Activated CD4-positive, CD25-positive, alpha-beta regulatory T cell treated with anti-CD3 and anti-CD28 coated beads, Interleukin-2, amount 50 U/mL, for 72 hours (primary cell): ENCODE measurements at places on chromosomes 2 and 18.

DNA sequence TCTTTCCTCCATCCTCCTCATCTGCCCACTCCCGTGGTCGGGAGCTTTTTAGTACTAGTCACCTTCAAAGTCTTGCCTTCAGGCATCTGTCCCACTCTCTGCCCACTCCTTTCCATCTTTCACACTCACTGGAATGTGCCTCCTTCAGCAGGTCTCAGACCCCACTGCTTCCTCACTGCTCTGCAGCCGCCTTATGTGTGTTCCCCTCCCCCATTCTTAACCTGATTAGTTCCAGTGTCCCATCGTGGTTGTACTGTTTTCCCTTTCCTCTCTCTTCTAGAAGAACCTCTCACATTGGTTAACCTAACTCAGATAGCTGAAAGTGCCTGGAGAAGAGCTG, 3.0 kb downstream of the ARMC9 start:
- no peak for DNase-seq

- DNase-seq: no peak
Observed at GRCh38 chr2:219056896-219057708, 3.6 kb downstream of the IHH start.

GRCh38 chr18:25237571-25238267, 114.2 kb downstream of the ZNF521 start:
- DNase-seq: no peak

- no peak for DNase-seq
Observed at GRCh38 chr18:35371412-35372195, 5.5 kb downstream of the ZNF396 start.

DNA sequence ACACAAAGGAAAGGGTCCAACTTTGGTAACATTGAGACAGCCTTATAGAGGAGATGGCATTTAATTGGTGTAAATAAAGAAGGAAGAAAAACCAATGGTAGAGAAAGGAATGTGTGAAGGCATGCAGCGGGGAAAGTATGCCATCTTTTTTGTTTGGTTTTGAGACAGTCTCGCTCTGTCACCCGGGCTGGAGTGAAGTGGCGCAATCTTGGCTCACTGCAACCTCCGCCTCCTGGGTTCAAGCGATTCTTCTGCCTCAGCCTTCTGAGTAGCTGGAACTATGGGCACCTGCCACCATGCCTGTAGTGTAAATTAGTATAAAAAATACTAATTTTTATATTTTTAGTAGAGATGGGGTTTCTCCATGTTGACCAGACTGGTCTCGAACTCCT, 6.4 kb downstream of the RIOK3 start:
- no peak for DNase-seq

- no peak for DNase-seq
Observed at GRCh38 chr2:25851740-25852503, 26.4 kb downstream of the ASXL2 start.

- DNase-seq: no peak
Observed at GRCh38 chr2:130884013-130884412, 47.3 kb downstream of the ARHGEF4 start.

DNA sequence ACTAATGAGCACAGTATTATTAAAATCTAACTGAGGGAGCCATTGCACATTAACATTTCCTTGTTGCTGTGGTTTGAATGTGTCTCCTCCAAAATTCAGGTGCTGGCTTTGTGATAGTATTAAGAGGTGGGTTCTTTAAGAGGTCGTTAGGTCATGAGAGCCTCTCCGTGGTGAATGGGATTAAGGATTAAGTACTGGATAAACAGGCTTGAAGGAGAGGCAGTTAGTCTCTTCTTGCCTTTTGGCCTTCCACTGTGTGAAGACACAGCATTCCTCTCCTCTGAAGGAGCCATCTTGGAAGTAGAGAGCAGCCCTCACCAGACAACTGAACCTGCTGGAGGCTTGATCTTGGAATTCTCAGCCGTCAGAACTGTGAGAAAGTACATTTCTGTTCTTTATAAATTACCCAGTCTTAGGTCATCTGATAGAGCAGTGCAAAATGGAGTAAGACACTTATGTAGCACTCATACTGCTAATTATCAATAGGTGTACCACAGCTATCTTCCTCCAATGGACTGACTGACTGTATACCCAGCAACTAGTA, 182.7 kb downstream of the MYO3B start:
- no peak for DNase-seq

GRCh38 chr18:79411614-79412526, 16.1 kb downstream of the NFATC1 start:
- no peak for DNase-seq

GRCh38 chr2:111694700-111695101, 189.3 kb downstream of the ANAPC1 start:
- no peak for DNase-seq

- no peak for DNase-seq
Observed at GRCh38 chr2:19971691-19972090, 18.2 kb downstream of the WDR35 start.

- no peak for DNase-seq
Observed at GRCh38 chr18:25896178-25896780, 194.1 kb downstream of the SS18 start.

DNA sequence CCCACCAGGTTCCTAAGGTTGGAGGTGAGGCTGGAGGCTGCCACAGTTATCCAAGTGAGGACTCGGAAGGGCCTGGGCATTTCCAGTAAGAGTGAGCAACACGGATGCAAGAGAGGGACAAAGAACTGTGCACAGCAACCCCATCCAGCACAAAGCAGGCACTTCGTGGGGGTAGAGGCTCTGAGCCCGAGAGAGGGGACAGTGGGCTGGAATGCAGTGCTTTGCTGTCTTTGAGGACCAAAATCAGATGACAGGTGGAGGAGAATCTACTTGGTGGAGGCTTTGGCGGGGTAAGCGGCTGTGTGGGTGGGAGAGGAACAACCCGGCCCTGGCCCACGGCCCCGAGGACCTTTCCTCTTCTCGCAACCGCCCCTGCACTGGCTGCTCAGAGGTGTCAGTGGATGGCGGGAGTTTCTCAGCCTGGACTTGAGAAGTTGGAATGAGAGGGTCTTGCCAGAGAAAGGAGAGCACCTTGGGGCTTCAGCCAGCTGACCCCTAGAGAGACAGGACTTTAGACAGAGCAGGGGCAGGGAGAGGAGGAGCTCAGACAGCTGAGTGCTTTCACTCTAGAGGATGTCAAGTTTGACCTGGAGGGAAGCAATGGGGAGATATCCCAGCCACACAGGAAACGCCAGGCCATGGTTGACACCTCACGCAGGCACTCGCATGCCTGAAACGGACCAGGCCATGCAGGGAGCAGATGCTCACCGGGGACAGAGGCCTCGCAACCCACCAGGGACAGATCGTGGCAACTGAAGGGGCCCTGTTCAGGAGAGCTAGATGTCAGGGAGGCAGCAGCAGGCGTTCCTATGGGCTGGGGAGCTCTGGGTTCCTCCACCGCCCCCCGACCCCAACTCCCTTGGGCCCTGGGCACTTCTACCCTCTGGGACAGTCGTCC, 11.6 kb downstream of the RAMP1 start:
- DNase-seq: no peak

GRCh38 chr2:99512181-99512591, 22.4 kb upstream of the REV1 start:
- no peak for DNase-seq

DNA sequence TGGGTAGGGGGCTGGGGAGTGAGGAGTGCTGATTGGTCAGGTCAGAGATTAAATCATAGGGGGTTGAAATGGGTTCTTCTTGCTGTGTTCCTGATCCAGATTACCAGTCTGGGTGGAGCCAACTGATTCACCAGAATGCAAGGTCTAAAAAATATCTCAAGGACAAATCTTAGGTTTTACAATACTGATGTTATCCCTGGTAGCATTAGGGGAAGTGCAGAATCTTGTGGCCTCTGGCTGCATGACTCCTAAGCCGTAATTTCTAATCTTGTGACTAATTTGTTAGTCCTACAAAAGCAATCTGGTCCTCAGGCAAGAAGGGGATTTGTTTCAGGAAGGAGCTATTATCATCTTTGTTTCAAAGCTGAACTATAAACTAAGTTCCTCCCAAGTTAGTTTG, 289.2 kb upstream of the KYNU start:
- DNase-seq: no peak

DNA sequence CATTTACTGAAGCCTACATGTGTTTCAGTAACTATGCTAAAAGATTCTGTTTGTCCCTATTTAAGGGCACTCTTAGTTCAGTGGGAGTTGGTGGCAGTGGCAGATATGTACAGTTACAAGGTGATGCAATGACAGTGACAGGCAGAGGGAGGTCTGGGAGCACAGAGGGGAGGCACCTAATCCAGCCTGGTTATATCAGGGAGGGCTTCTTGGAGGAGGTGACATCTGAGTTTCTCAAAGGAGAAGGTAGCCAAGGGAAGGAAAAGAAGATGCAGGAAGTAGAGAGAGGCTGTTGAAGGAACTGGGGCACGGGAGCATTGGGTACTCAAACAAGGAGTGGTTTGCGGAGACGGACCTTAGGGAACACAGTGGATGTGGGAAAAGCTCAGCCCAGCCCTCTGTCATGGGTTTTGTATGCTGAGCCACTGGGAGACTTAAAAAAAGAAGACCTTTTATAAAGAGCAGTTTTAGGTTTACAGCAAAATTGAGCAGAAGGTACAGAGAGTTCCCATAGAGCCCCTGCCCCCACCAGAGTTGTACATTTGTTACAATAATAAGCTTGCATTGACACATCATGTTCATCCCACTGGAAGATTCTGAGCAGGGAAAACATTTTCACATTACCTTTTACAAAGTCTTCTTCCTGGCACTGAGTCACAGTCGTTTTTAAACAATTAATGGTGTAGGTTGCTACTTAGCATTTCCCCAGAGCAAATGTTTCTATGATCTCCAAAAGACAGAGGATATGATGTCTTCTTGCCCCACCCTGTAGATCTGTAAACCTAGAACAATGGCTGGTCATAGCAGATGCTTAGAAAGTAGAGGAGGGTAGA, 83.0 kb upstream of the TAF1B start:
- no peak for DNase-seq

DNA sequence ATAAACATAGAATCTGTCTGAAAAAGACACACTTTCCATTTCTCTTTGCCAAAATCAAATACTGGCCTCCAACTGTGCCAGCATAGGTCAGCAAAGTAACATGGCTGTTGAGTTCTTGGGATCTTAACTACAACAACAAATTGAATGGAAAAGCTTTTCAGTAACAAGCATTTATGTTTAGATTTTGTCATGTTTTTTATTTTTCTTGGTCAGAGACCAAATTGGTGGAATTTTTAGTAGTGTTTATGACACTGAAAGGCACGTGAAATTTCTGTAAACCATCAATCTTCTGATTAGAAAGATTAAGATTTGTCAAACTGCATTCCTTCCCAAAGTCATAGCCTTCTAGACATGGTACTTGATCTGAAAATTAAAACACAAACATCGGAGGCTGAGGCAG, 77.6 kb downstream of the PDE1A start:
- no peak for DNase-seq
